ENCODE measurements at places on chromosomes 6 and 20. TPM values are rescaled to one million over a fixed set of nuclear protein-coding genes. Genes with fewer than 3 reads are reported as not detected.

Gene KCNK16
- polyA plus RNA-seq = not detected

Gene SCRT2
- polyA plus RNA-seq = not detected

Gene UBR2
- polyA plus RNA-seq = 7.7 TPM

Gene RAMACL
- polyA plus RNA-seq = 0.17 TPM

Gene BEND6
- polyA plus RNA-seq = 4.0 TPM

Measured in IMR-90 (cell line).